Calu3 (cell line): ENCODE measurements at places on chromosomes 1 and 21.
A peak's percentile ranks its signal among the peaks of the same experiment; 100 is the strongest.

- no peak for DNase-seq
These were observed 23.5 kb downstream of the S100A10 start for GRCh38 chr1:151970128-151970527.

DNA sequence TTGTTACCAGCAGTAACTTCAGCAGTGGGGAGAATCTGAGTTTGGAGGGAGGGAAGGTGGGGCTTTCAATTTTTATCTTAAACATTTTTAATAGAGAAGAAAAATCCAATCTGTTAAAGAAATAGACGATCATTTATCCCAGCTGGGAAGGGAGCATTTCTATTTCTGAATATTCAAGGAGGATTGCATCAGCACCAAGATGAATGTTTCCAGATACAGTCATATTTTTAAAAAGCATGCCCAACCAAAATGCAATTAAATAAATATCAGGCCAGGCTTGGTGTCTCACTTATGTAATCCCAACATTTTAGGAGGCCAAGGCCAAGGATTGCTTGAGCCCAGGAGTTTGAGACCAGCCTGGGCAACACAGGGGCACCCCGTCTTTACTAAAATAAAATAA is 1.7 kb upstream of the ATP1A4 start:
- DNase-seq, result no peak

DNA sequence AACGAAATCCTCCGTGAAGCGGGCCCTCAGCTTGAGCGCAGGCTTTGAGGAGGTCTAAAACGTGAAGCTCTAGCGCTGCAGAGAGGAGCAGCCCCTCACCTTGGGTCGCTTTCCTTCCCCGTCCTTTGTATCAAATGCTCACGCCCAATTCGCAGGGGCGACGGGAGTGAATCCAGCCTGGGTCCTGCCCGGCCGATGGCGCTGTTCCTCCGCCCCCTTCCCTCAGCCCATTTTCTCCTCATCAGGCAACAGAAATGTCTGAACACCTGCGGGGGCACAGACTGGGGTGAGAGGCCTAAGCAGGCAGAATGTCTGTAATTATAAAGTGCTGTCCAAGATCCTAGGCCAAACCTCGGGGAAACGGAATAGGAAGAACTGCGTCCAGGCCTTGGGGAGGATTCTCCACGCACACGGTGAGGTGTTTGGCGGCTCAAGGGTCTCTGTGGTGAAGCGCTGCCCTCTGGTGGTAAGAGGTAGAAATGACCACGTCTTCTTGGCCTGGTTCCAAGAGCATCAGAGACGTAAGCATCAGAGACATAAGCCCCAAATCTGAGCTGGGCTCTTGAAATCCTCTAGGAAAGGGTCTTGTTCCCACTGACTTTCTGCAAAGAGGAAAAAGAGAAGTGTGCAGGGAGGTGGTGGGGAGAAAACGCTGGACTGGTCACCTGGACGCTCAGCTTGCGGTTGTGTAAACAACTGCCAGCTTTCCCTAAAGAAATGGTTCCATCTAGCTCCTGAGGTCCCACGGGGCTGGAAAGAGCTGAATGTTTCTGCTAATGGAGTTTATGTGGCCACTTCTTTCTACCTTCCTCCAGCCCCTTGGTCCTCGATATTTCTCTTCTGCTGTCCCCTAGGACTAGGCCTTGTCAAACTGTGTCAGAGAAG is 92.1 kb upstream of the CD53 start:
- DNase-seq, result peak; percentile 54

GRCh38 chr1:156689035-156689952 is 12.1 kb upstream of the NES start:
- DNase-seq, result peak; percentile 92

DNA sequence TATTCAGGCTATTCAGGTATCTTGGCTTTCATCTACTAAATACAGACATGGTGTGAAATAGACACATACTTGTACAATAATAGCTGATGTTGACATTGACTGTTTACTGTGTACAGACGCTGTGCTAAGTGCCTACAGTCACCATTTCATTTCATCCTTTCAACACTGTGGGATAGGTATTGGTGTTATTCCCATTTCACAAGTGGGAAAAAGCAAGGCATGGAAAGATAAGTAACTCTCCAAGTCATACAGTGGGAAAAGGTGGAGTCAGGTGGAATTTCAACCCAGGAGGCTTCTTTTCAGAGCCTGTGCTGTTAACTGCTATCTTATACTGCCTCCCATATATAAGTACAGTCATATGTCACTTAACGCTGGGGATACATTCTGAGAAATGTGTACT is 49.6 kb upstream of the ATP1A1 start:
- DNase-seq, result no peak

- no peak for DNase-seq
These were observed 25.0 kb downstream of the RBM15 start for GRCh38 chr1:110364221-110364620.

GRCh38 chr1:244647819-244648218 is 5.1 kb upstream of the DESI2 start:
- DNase-seq, result no peak

DNA sequence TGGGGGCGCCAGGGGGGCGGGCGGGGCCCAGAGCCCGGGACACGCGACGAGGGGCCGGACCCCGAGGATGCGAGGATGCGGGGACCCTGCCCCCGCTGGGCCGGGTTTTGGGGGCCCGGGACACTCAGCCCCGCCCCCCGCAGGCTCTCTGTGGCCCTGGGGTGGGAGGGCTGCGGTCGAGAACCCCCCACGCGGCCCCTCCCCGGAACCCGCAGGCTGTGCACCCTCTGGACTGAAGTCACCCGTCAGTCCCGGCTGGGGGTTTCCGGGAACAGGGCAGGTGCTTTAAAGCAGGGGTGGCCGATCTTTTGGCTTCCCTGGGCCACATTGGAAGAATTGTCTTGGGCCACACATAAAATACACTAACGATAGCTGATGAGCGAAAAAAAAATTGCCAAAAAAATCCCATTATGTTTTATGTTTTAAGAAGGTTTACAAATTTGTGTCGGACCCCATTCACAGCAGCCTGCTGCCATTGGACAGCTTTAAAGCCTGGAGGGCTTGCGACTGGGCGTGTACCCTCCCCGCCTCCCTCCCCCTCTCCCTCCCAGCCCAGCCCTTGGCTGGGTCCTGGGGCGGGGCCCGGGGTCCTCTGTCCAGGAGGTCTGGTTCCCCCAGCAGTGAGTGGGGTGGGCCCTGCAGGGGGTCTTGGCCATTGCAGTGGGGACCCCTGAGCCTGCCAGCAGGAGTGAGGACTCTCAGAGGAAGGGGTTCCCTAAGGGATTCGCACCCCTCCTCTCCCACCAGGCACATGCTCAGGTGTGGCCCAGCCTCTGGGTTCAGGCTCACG is 21.6 kb upstream of the C1orf159 start:
- peak; percentile 55 for DNase-seq

- no peak for DNase-seq
These were observed 47.5 kb downstream of the OLFML3 start for GRCh38 chr1:114026797-114027196.

DNA sequence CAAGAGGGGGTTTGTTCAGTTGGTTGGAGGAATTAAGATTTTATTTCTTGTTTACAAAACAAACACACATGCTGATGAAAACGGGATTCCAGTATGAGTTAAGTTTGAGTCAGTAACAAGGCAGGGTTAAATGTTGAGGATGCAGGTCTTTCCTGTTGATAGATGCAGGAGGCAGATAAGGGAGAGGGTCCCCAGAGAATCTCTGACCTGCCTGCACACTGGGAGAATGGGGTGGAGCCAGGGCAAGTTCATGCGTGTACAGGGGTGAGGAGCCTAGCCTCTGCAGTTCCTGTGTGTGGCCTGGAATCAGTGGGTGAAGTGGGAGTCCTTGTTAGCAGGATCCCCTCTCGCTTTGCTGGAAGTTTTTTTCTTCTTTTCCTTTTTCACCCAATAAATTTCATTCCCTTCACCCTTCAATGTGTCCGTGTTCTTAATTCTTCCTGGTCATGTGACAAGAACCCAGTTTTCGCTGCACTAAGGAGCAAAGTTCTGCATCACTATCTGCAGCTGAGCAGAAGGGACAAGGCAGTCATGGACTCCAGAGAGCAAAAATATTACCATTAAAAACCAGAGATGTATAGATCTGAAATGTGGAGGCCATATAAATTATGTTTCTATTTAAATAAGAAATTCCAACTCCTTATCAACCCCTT is 69.9 kb upstream of the MARK1 start:
- no peak for DNase-seq

DNA sequence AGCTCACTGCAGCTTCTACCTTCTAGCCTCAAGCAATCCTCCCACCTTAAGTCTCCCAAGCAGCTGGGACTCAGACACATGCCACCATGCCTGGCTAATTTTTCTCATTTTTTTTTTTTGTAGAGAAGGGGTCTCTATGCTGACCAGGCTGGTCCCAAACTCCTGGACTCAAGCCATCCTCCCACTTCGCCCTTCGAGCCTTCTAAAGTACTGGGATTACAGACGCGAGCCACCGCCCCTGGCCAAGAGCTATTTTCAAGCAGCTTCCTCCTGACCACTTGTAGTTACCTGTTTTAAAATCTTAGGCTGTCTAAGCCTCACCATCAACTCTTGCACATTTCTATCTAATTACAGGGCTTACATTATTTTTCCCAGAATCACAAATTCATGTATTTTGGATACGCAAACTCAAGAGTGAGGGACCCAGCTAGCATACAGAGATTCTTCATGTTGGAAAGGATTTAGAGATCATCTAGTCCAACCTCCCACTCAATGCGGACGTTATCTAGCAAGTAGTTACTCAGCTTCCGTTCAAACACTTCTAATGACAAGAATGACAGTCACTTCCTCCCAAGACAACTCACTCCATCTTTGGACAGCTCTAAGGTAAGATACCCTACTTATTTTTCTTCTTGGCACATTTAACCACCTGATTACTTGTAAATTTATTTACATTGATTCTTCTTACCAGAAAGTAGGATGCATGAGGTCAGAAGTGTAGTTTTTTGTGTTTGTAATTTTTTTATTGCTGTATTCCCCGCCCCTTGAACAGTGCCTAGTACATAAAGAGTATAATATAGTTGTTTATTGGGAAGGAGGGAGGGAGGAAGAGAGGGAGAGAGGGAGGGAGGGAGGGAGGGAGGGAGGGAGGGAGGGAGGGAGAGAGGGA is 65.4 kb downstream of the LUZP1 start:
- no peak for DNase-seq

DNA sequence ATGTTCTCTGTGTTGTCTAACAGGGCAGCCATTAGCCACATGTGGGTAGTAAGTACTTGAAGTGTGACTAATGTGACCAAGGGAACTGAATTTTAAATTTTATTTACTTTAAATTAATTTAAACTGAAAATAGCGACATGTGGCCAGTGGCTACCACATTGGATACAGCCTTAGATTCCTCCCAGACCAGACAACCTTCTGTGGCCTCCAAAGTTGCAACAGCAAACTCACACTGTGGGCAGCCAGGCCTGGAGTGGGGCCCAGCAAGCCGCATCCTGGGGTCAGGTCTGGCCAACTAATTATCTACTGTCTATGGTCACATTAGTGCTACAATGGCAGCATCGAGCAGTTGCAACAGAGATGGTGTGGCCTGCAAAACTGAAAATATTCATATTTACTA is 11.7 kb downstream of the EIF2D start:
- DNase-seq, result no peak

- DNase-seq, result peak; percentile 80
These were observed 14.9 kb downstream of the AADACL4 start for GRCh38 chr1:12658531-12659453.

GRCh38 chr21:39065917-39066316 is 117.3 kb downstream of the PSMG1 start:
- DNase-seq, result no peak

GRCh38 chr1:41620365-41621169 is 136.1 kb upstream of the EDN2 start:
- DNase-seq, result no peak

GRCh38 chr1:27593678-27594563 is 10.0 kb downstream of the AHDC1 start:
- no peak for DNase-seq

GRCh38 chr1:157050836-157051235 is 5.3 kb upstream of the ARHGEF11 start:
- no peak for DNase-seq

- DNase-seq, result no peak
These were observed 82.7 kb downstream of the HLCS start for GRCh38 chr21:36883532-36884486.

DNA sequence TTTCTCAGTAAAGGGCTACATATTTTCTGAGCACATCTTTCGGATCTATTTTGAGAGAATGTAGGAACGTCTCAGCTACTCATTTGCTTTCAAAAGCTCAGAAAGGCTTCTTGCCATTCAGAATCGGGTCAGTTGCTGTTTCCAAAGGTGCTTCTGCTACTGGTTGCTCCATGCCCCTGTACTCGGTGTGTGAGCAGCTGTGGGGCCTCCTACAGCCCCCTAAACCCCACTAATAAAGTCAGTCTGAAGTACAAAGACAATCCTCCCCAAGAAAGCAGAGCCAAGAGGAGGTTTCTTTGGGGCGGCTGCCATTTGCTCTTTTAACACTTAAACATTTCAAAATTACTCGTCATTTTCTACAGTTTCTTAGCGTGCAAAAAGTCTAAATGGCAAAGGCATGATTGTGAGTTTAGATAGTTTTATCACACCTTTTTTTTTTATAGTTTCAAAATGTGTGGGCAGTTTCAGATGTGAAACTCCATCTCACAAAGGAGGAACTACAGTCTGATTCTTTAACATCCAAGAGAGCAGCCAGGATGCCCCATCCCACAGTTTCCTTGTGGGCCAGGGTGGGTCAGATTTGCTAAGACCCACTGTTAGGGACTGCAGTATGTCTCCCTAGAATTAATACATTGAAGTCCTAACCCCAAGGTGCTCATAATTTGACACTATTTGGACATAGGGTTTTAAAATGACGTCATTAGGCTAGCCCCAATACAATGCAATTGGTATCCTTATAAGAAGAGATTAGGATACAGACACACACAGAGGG is 4.1 kb downstream of the RUNX1 start:
- DNase-seq, result no peak

DNA sequence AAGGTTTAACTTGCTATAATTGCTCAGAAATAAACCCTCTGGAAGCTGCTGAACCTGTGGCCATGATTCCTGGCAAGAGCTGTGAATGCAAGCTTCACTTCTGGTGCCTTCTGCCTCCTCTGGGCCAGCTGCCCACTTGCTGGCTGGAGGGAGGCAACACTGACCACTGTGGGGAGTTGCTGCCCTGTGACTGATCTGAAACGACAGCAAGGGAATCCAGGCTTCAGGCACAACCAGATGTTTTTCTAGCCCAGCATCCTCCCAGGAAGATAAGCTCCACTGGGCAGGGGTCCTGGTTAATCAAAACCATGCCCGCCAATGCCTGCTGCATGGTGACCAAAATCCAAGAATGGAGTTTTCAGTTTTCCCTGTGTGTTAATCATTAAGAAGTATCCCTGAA is 180.0 kb upstream of the HMGB4 start:
- DNase-seq, result no peak

GRCh38 chr1:235817101-235817728 is 49.5 kb downstream of the LYST start:
- no peak for DNase-seq

DNA sequence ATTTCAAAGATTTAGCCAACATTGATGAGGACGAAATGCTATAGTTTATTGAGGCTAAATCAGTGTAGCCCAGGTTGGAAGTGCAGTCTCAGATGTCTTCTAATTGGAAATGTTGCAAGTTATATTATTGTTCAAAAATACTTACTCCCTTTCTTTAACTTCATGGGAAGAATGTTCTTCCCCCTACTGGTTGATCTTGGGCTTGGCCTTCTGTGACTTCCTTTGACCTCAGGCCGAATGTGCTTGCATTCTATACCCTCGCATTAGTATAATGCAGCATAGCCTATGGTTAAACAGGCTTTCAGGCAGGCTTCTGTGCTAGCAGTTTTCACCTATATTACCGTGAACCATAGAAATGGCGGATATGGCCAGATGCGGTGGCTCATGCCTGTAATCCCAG is 77.3 kb downstream of the RPE65 start:
- DNase-seq, result no peak
